ENCODE measurements at places on chromosomes 4 and X.

DNA sequence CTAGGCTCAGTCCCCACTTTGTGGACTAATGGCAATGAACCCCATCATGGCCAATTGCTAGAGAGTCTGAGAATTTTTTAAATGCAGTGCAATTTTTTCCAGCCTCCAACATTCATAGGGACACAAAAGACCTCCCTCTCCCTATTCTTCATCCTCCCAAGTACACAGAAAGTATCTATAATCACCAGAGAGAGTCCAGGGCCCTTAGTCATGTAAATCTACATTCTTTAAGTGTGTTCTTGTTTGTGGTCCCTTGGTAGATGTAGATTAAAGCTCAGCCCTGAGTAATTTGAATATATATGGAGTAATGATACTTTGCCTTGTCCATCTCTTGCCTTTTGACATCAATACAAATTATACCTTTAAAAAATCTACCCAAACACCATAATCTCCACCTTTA lies 51.3 kb upstream of the ATXN3L start:
- no peak for DNase-seq

DNA sequence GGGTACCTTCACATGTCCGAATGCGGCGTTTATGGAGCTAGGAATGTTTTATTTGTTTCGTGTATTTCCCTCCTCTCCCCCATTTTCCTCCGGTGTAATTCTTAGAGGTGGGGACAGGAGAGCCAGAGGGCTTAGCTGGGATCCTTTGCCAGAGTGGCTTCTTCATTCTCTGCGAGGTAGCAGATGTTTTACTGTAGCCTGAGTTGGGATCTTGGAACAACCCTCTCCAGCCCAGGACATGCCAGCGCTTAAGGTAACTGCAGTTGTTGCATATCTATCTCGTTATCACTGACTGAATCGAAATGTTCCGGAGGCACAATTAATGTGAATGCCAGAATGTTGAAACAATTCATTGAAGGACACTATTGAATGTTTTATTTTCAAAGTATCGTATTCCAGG lies 59.0 kb upstream of the DYNLT3 start:
- no peak for DNase-seq

DNA sequence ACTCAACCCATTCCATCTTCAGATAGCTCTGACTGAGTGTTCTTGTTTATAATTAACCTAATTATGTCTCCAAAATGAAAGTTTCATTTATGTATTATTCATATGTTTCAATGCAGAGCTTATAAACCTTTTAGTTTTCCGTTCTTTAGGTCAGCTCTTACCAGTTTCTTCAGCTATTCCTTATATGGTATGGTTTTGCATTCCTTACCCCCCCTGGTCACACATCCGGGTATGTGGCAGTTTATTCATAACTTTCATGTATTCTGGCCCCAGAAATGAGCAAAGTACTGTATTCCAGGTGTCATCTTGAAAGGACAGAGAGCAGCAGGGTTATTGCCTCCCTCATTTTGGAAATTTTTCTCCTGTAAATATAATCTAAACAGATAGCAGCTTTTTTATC lies 16.8 kb upstream of the IGSF1 start:
- no peak for DNase-seq

DNA sequence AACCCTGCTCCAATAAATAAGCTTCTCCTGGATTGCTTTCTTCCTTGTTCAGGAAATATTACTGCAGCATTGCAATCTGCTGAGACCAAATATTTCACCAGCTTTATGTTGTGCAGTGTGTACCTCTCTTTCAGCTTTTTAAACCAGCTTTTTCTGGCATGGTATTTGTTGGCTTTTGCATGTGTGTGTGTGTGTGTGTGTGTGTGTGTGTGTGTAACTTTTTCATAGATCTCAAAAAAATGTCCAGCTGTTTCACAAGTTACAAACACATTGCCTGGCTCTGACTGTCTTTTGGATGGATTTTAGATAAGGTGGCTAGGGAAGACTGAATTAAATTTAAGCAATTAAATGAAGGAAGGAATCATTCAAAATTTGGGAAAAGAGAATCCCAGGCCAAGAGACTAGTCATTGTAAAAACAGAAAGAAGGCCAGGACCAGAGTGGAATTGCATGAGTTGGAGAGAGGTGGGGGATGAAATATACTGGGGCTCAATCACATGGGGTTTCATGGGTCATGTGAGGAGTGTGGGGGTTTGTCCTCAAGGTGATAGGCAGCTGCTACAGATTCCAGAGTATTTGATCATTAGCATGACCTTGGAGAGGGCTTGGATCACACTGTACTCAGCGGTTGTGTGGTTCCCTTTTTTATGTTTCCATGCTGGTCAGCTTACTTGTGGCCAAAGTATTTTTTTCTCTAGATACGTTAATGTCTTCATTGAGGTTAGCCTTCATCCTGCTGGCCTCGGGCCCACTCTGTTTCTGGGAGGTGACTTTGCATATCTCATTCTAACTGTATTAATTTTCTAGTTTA lies 357.7 kb upstream of the BOD1L1 start:
- DNase-seq = no peak

DNA sequence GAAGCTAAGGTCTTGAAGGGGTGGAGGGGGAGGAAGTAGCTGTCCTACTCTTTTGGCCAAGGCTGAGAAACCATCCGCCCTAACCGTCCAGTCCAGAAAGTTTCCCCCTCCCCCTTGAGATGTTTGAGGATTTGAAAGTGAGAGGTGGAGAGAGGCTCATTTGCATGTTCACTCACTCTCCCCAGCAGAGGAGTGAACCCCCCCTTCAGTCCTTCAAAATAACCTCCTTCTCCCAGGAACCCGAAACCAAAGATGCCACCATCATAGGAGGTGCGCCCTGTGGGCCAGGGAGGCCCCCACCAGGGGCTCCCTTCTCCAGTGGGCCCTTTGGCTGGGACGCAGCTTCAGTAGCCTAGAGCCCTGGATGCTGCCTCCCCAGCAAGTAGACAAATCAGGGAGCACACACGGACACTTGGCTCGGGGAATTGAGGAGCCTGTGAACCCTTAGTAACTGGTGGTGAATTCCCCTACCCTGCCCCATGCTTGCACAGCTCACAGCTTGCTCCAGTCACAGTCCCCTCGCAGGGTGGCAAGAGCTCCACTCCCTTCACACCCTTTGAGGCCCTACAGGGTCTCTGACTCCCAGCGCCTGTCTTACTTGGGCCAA lies 25.6 kb downstream of the ELF4 start:
- DNase-seq = no peak

GRCh38 chr4:136687118-136687517 lies 845.2 kb downstream of the PCDH18 start:
- DNase-seq = no peak

Measured in NCI-H1436 treated with DMSO at 0.1 percent for 48 hours (cell line).